RWPE2 (cell line): ENCODE measurements at places on chromosomes 2 and 18.

DNA sequence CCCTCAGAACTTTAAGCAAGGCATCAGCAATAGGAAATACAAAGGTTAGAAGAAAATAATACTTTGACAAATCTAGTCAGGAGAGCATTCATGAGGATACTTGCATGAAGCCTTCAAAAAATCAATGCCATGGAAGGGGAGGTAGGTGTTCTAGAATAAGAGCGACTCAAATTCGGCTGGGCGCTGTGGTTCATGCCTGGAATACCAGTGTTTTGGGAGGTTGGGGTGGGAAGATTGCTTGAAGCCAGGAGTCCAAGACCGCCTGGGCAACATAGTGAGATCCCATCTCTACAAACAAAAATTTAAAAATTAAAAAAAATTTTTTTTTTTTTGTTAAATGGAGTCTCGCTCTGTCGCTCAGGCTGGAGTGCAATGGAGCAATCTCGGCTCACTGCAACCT is 21.8 kb downstream of the GBX2 start:
- no peak for DNase-seq

DNA sequence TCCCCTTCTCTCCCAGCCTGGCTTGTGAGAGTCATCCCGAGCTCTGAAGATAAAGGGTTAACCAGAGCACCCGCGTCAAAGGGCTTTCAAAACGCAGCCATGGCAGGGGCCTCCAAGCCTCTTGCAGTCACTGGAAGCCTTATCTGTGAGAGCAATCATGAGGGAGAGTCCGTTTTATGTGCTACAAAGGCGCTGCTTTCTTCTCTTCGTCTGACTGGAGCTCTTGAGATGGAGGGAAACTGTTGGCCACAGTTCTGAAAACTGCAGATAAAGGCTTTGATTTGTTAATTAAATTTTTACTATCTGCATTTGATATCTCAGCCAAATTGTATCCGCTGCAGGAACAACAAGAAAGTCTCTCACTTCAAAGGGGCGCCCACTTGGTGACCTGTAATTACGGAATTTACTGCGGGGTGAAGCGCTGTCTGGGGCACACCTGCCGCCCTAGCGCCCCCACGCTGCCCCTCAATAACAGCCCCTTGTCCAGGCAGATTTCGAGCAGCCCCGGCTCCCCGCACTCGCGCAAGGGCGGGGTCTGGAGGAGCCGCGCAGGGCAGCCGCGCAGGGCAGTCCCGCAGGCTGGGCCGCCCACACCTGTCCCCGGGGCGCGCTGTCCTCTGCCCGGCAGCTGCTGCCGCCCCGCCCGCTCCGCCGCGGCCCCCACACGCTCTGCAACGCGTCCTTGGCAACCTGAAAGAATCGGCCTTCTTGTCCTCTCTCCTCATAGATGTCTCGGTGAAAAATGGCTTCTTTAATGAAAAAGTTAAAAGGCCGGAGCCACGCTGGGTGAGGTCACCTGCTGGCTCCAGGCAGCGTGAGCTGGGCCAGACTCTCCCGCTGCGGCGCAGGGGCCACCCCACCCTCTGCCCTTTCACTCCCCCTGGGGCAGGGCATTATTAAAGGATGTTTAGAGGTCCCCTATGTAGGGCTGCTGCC is 217.9 kb downstream of the VAPA start:
- DNase-seq: no peak

DNA sequence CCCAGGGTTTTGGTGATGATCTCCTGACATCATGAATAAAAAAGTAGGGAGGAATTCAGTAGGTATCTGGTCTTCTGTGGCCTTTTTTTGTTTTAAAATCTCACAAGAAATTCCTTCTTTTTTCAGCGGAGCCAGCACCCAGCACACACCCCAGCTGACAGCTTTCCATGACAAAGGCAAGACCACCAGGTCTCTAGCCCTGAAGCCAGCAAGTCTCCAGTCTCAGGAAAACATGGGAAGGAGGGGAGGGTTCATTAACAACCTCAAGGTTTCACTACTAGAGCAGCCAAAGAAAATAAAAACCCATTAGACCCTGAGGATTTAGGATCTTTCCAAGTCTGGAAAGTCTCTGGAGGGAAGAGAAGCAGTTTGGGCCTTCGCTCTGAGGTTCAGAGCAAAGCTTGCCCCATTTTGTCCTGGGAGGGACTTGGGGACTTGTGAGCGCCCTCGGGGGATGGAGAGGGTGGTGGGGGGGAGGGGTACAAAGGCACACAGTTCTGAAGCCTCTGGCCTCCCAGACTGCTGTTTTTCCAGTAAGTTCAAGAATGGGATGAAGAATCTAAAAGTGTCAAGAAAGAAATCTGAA is 9.0 kb downstream of the FOXI3 start:
- DNase-seq: no peak

GRCh38 chr2:172970660-172971059 is 105.0 kb upstream of the MAP3K20 start:
- DNase-seq: no peak

DNA sequence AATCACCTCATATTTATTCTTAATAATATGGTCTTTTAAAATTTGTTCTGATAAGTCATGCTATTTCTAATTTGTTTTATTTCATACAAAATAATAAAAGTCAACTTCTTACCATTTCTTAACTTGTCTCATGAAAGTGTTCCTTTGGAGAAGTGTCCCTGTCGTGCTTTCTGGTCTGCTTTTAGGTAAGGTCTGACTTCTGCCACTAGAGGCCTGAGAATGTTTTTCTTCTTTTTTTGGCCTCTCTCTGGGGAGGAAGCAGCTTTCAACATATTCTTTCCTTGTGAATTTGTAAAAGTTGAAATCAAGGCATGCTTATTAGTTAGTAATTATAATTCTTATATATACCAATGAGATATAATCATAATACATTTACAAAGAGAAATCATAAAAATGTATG is 39.4 kb downstream of the MAP2 start:
- DNase-seq: no peak

- DNase-seq: no peak
Measured at GRCh38 chr2:241776336-241777169, at the start of gene GAL3ST2. Gene GAL3ST2 (plus strand): TSS chr2:241776822. CDS start chr2:241776956, 134 bp downstream.

DNA sequence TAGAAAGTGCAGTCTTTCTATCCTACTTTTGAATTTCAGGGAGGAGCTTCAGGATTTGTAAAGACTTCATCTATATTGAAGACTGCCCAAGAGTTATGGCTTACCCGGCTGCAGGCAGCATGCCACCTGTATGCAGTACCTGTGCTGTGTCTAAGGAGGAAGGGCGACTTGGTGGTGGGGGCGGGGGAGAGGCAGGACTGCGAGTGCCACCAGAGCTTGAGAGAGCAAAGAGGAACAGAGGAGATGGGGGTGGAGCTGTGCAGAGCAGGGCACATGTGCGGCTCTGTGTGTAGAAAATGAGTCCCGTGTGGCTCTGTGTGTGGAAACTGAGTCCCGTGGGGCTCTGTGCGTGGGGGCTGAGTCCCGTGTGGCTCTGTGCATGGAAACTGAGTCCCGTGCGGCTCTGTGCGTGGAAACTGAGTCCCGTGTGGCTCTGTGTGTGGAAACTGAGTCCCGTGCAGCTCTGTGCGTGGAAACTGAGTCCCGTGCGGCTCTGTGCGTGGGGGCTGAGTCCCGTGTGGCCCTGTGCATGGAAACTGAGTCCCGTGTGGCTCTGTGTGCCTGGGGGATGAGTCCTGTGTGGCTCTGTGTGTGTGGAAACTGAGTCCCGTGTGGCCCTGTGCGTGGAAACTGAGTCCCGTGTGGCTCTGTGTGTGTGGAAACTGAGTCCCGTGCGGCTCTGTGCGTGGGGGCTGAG is 43.2 kb downstream of the LDLRAD4 start:
- DNase-seq: no peak

DNA sequence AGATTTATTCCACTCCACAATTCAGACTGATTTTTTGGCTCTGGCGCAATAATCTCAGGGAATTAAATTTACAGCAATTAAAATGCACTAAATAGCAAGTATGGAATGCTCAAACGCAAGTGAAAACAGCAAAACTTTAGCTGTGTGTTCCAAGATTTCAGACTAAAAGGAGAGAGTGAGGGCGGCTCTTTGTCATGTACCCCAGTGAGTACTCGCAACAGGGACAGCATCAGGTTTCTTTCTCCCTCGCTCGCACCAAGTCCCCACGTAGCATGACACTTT is 1.1 kb downstream of the ROCK2 start:
- DNase-seq: no peak

DNA sequence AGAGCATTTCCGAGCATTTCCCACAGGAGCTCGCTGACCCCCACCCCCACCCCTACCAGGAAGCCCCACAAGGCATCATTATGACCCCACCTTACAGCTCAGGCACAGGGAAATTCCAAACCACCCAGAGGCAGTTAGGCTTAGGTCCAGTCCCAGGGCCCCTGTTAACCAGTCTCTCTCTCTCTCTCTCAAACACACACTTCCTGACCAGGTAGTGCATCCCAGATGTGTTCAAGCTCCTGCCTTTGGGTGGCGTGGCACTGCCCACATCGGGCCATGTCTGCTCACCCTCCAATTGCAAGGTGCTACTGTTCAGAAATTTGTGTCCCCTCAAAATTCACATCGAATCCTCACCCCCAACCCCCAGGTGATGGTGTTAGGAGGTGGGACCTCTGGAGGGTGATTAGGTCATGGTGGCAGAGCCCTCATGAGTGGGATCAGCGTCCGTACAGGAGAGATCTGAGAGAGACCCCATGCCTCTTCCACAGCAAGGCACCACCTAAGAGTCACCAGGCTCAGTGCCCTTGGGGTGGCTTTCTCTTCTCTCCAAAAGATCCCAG is 8.8 kb downstream of the COPS9 start:
- no peak for DNase-seq

GRCh38 chr18:59851784-59852399 is 47.9 kb upstream of the PMAIP1 start:
- no peak for DNase-seq

DNA sequence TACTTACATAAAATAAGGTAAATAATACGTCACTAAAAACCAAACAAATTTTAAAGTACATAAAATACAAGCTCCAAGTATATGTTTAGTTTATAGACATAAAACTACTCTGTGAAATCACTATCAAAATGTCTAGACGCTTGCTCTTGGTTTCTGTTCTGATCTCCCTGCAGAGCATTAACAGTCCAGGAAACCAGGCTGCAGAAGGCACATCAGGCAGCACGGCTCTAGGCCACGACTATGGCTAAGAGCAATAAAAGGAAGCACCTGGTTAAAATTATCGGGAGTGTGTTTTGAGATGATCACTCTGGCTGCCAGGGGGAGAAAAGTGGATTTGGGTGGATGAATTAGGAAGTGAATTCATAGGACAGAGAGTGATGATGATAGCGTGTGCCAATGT is 196.0 kb upstream of the SPHKAP start:
- DNase-seq: no peak

DNA sequence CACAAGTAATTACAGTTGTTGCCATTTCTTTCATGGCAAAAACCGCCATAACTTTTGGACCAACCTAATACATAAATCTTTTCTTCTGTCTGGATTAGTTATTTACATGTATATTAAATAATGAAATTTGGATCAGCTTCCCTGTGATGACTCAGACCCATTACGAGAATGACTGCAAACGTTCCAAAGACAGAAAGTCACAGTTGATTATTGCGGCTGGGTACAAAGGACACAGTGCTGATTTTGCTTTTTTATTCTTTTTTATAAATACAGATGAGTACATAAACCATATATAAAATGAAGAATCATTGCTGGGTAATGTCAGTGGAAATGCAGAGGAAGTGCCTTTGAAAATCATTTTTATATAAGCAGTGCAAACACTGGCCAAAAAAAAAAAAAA is 126.2 kb downstream of the TWIST2 start:
- no peak for DNase-seq

DNA sequence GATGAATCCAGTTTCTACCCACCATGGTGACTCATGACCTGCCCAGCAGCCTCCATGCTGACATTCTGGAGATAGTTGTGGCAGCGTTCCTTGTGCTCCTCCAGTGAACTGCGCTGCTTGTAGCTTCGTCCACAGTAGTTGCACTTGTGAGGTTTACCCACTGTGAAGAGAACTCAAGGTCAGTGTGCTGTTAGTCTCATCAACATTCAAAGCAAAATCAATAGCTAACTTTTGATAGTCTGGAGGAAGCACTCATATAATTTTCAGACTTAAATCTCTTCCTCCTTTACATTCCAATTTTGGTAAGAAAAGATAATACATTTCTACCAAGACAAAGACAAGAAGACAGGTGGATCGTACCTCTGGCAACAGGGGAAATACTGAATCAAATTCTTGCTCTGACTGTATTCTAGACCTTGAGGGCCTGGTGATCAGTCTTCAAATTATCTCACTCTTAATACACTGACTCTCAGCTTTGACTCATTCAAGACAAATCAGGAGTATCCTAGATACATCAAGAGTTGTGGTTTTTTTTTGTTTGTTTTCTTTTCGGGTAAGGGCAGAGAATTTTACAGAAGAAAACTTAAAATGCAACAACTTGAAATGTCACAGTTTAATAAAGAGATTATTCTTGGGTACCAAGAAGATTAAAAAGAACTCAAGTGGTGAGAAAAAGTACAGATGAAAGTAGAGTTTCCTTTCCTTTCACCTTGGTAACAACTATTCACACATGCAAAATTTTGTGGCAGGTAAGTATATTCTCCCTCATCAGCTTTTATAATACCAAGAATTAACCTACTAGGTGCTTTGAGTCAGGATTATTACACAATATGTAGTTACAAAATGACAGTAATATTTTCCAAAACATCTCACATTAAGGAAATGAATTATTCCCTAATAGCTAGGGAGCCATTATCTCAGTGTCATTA is 129.2 kb downstream of the IKZF2 start:
- DNase-seq: no peak

DNA sequence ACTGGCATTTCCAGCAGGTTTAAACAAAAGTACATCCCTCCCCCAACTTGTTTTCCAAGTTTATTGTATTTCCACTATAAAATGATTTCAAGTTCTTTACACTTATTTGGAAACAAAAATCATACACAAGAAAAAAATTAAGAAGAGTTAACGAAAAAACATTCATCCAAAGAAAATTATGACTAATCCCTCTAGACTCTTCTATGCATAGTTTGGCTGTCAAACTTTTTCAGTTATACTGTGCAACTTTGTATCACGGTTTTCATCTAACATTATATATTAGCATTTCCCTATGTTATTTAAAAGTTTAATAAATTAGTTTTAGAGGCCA is 627 bp downstream of the WDCP start:
- no peak for DNase-seq
